Activated CD4-positive, alpha-beta memory T cell treated with anti-CD3 and anti-CD28 coated beads, Interleukin-2, amount 10 ng/mL, durations not matched to agents 7 days and 5 days (primary cell): ENCODE measurements at places on chromosomes 7 and 10. TPM values are rescaled to one million over a fixed set of nuclear protein-coding genes. Genes with fewer than 3 reads are reported as not detected.

Gene METTL27
- 3.7 TPM for total RNA-seq

Gene LIPJ
- not detected for total RNA-seq

Gene CRYGN
- not detected for total RNA-seq

Gene GIMAP6
- 84.9 TPM for total RNA-seq

Gene CHRM2
- not detected for total RNA-seq

Gene ACTR3C
- total RNA-seq = 7.0 TPM

Gene CRHR2
- total RNA-seq = not detected

Gene STOX1
- total RNA-seq = 0.60 TPM

Gene SLC29A4
- total RNA-seq = 0.88 TPM

Gene SLC18A3
- not detected for total RNA-seq

Gene CHST3
- total RNA-seq = 0.05 TPM

Gene NME8
- not detected for total RNA-seq

Gene ASAH2
- total RNA-seq = 2.1 TPM

Gene NEBL
- total RNA-seq = not detected

GRCh38 chr10:121106611-121107010 lies 255.4 kb downstream of the WDR11 start:
- DNase-seq = no peak

DNA sequence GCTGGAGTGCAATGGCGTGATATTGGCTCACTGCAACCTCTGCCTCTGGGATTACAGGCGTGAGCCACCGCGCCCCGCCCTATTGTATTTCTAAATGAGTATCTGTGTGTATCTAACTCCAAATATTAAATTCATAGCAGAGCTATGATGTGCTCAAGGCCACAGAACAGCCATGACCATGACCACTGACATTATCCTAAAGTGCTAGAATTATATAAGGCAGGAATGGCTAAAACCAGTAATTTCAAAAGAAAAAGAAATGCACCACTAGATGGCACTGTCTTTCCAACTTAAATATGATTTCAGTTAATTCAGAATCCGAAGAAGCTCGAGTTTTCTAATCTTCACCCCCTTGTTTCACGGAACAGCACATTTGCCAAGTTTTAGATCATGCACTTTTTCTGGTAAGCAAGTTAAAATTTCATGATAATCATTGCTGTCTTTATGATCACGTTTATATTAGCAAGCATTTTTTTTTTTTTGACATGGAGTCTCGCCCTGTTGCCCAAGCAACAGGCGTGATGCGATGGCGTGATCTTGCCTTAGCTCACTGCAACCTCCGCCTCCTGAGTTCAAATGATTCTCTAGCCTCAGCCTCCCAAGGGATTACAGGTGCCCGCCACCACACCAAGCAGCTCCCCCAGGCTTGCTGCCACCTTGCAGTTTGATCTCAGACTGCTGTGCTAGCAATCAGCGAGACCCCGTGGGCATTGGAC lies 65.3 kb downstream of the OR13A1 start:
- DNase-seq = no peak

GRCh38 chr7:26159243-26159642 lies 7.2 kb downstream of the NFE2L3 start:
- no peak for DNase-seq

DNA sequence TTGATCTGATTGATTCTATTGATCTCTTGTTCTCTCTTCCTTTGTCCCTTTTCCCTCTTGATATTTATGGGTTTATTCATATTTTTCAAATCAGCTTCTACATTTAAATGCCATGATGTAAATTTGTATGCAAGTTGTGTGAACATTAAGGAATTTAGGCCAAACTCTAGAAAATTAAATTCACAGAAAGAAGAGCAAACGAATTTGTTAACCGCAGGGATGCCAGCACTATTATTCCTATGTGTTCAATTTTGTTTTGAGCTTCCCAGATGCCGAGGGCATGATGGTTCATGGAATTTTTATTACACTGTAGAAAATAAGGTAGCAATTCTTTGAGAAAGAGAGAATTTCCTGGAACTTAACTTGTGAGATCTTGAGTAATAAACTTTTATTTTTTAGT lies 220.9 kb downstream of the BUB3 start:
- no peak for DNase-seq

GRCh38 chr10:83909001-83909400 lies 230.3 kb upstream of the GHITM start:
- no peak for DNase-seq

DNA sequence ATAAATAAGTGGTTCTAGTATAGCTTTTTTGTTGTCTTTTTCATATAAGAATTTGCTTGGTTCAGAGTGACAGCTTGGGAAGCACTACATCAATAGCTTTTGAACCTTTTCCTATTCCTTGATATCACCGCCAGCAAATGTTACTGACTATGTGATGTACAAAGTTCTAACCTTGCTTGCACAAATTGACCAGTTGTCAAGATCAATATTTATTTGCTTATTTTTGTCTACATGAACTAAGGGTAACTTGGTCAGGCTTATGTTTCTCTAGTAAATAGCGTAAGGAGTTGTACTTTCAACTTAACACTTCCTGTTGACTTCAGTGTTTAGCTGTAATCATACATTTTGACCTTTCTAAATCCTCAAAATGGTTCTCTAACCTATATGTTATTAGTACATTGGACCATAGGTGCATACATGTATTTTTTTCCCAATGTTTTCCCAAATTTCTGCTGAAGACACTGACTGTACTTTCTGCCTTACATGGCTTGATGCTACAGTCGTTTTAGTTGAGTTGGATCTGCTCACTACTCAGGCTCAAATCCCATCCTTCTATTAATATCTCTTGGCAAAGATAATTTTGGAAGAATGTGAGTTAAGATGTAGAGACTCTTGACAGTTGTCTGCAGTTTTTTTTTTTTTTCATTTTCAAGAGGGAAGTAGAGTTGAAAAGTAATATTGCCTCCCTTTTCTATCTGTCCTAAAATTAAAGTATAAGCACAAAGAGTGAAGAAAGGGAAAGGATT lies 239.1 kb upstream of the KAT6B start:
- DNase-seq = no peak

DNA sequence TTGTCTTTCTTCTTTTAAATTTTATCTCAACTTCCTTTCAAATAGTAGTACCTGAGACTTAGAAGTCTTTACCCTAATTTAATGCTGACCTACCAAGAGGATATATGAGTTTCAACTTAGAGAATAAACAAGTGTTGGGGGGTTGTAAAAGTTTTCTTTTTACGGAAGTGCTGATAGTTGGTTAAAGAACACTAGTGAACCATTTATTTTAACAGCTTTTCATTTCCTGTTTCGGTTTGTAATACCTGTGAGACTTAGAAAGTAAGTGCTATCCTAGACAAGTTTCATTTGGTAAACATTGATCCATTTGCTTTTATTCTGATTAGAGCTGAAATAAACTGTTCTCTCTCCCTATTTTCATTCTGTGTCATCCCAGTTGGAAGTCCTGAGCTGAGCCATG lies 683.1 kb upstream of the SORCS1 start:
- no peak for DNase-seq

- peak; percentile 92 for DNase-seq
These were observed at the start of gene ENKUR for GRCh38 chr10:25015828-25016375. ENKUR (minus strand) TSS chr10:25016158; CDS start chr10:25015936, 222 bp downstream.

GRCh38 chr7:142753366-142753765 lies 4.1 kb downstream of the PRSS1 start:
- DNase-seq = no peak

GRCh38 chr7:42831006-42831717 lies 80.7 kb downstream of the C7orf25 start:
- no peak for DNase-seq

GRCh38 chr7:135109976-135110375 lies 37.9 kb upstream of the TMEM140 start:
- DNase-seq = no peak

- DNase-seq = no peak
These were observed 29.9 kb upstream of the RAPGEF5 start for GRCh38 chr7:22386865-22387264.

DNA sequence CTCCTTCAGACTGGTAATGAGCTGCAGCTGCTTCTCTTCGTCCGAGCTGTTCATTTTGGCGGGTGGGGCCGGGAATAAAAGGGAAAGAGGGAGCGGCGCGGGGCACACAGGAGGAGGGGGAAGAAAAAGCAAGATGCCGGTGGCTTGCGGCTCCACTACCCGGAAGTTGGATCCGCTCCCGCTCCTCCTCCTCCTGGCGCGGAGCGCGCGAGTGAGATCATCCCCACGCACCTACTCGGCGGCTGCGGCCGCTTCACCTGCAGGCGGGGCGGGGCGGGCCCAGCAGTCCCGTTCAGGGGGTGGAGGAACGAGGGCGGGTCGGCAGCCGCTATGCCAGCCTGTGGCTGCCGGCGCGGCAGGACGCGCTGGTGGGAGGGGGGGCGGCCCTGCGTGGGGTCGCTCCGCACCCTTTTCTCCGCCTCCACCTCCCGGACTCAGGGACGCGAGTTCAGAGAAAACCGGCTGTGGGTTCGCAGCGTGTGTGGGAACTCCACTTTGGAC lies at the start of gene SHTN1:
TSS of gene SHTN1 (minus strand) at position 162 of the 501 bp plus-strand sequence. CDS start at position 54, 108 bp downstream.
- DNase-seq = peak; percentile 32

DNA sequence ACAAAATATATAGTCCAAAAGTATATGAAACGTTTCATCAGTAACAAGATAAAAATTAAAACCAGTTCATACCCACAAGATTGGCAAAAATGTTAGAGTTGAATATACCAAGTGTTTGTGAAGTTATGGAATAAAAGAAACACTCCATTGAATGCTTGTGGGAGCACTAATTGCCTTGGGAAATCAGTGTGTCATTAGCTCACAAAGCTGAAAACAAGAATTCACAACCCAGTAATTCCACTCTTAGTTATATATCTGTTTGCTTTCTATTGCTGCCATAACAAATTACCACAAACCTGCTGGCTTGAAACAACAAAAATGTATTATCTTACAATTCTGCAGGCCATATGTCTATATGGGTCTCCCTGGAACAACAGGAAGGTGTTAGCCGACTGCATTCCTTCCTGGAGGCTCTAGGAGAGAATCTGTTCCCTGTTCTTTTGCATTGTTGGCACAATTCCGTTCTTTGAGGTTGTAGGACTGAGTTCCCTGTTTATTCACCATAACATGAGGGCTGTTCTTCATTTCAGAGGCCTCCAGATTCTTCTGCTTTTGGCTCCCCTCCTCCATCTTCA lies 45.7 kb downstream of the SEM1 start:
- DNase-seq = no peak

GRCh38 chr10:1137499-1138163 lies 81.4 kb downstream of the WDR37 start:
- no peak for DNase-seq

- no peak for DNase-seq
These were observed 124.4 kb downstream of the PON1 start for GRCh38 chr7:95199779-95200558.

GRCh38 chr10:93058139-93058538 lies 2.5 kb upstream of the CYP26C1 start:
- no peak for DNase-seq

DNA sequence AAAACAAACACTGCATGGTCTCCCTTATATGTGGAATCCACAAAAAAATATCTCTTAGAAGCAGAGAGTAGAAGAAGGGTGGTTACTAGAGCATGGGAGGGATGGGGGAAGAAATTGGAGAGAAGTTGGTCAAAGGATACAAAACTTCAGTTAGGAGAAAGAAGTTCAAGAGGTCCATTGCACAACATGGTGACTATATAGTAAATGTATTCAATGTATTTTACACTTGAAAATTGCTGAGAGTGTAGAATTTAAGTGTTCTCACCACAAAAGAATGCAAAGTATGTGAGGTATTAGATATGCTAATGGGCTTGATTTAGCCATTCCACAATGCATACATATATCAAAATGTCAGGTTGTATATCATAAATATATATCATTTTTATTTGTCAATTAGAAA lies 232.0 kb upstream of the CELF2 start:
- no peak for DNase-seq

DNA sequence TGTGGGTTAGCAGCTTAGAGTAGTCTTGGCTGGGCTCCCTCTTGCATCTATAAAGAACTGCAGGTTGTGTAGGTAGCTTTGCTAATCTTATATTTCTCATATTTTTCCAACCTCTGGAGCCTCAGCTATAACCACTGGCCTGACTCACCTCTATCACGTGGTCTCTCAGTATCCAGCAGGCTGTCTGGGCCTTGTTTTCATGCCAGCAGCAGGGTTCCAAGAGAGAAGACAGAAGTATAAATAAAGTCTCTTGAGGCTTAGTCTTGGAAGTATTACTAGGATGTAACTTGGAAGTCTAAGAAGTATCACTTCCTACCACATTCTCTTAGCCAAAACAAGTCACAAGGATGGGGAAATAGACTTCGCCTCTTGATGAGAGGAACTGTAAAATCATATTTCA lies 73.3 kb downstream of the WIPF3 start:
- DNase-seq = no peak

DNA sequence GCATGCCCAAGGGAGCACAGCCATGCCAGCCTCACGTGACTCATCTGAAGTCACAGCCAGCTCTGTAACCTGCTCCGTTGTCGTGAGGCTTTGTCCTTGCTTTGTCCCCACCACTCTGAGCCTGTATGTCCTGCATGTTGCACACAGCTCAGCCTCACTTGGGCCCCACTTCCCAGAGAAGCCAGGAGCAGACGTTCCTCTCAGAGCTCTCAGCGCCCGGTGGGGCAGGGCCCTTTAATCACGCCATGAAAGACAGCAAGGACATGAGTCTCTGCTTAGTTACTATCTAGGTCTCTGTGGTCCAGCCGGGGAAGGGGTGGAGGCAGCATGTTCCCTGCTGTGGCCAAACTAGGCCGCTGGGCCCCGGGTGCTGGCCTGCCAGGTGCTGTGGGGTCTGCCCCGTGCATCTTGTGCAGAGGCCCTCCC lies 127.4 kb upstream of the FAM20C start:
- DNase-seq = no peak

- DNase-seq = no peak
These were observed 273.6 kb downstream of the PLXDC2 start for GRCh38 chr10:20089879-20090278.

- no peak for DNase-seq
These were observed 42.7 kb downstream of the ZNF438 start for GRCh38 chr10:30988831-30989435.

DNA sequence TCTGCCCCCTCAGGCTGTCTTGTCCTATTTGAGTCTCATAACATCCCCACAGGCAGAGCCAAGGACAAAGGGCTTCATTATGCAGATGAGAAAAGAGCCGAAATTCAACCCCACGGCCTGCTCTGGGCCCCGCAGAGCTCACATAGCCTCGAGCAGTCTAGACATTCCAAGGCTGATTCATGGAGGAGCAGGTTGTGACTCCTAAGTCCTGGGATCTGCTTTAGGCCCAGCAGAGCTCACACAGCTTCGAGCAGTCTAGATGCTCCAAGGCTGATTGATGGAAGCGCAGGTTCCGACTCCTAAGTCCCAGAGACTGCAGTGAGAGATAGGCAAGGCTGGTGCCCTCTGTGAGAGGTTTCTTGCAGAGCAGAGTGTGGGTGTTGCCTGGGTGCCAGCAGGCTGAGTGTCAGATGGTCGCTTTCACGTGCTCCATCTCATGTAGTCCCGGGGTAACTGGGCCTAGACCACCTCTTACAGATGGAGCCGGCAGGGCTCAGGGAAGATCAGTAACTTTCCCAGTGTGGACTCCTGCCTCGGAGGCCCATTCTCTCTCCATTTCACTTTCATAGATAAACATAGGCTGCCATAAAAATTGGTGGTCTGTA lies 436.1 kb upstream of the FOXK1 start:
- no peak for DNase-seq

GRCh38 chr7:20329389-20330238 lies 1.1 kb upstream of the ITGB8 start:
- DNase-seq = no peak

GRCh38 chr7:1011297-1012003 lies 28.5 kb downstream of the CYP2W1 start:
- DNase-seq = no peak

- DNase-seq = no peak
These were observed 357.5 kb upstream of the BMPER start for GRCh38 chr7:33547880-33548279.

- DNase-seq = no peak
These were observed 3.9 kb upstream of the VGF start for GRCh38 chr7:101169110-101169837.
